ENCODE measurements at places on chromosomes 11 and 22.

GRCh38 chr11:66579017-66579606, 10.7 kb upstream of the CTSF start:
- peak; percentile 92 for DNase-seq

DNA sequence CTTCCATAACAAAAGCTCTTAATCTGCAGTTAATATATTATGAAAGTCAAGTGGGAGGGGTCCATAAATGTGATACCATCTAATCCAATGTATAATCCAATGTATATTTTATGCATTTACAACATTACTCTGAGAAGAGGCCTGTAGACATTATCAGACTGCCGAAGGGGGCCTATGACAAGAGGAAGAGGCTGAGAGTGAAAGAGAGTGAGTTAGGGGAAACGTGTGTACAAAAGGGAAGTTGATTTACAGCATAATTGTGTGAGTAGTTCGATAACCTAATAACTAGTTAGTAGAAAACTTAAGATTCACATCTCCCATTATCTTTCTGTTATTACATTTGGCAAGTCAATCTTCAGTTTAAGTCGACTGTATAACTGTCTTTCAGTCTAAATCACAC, 86.6 kb downstream of the DDX10 start:
- no peak for DNase-seq

DNA sequence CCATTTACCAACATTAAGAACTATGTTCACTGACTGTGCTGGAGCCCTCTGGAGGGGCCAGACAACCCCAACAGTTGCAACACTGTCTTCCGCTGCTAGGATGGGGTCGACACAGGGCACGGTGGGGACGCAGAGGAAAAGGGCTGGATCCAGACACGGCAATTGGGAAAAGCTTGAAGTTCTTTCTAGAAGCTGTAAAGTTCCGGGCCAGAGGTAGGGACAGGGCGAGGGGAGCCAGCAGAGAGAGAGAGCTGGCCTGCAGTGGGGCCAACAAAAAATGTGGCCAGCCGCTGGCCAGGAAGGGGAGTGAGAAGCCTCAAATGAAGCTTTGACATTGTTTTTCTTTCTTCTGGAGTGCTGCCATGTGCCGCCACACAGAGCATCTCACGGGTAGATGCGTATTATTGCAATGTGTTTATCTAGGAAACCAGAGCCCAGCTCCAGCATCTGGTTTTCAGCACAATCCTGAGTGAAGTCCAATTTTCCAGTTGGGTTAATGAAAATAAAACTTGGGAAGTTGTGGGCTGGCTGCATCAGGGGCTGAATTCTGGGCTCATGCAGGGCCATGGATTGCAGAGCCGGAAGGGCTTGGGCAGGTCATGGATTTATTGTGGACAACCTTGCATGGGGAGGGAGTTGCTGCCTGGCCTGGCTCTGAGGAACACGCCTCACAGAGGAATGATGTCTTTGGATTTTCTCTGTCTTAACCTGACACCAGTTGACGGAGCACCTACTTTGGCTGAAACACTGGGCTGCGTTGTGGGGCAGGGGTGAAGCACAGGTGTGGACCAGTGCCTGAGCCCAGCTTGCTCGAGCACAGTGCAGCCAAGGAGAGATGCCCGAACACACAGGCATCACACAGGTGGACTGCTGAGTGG, 67.6 kb upstream of the AMPD3 start:
- DNase-seq: peak; percentile 93

- DNase-seq: no peak
Measured at GRCh38 chr22:41338614-41339212, 37.4 kb downstream of the ZC3H7B start.

GRCh38 chr11:108871152-108871551, 206.3 kb downstream of the DDX10 start:
- peak; percentile 63 for DNase-seq

DNA sequence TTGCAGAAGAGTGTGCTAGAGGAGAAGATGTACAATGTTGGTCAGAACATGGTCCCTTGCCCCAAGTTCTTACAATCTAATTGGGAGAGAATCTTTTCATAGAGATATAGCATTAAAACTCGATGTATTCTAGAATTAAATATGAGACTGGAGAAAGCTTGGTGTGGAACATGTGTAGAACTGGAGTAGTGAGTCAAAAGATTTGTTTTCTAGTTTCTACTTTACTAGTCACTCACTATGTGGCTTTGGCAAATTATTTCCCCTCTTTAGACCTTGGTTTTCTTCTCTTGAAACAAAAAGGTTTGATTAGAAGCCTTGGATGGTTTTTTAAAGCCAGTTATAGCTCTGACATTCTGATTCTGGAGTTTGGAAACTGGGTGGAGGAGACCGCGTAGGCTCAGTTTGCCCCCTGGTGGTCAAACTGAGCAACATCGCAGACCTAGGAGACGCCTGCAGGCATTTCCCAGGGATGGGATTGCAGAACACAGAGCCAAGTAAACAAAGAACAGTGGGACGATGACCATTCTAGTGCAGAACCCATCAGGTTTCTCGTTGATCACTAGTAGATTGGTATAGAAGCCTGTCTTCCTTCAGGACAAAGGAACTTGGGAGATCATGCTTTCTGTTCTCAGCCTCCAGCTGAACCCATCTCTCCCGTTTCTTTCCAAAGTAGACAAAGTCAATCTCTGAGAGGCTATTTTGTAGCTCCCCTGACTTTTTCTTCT, 8.5 kb upstream of the CHRDL2 start:
- DNase-seq: peak; percentile 87

DNA sequence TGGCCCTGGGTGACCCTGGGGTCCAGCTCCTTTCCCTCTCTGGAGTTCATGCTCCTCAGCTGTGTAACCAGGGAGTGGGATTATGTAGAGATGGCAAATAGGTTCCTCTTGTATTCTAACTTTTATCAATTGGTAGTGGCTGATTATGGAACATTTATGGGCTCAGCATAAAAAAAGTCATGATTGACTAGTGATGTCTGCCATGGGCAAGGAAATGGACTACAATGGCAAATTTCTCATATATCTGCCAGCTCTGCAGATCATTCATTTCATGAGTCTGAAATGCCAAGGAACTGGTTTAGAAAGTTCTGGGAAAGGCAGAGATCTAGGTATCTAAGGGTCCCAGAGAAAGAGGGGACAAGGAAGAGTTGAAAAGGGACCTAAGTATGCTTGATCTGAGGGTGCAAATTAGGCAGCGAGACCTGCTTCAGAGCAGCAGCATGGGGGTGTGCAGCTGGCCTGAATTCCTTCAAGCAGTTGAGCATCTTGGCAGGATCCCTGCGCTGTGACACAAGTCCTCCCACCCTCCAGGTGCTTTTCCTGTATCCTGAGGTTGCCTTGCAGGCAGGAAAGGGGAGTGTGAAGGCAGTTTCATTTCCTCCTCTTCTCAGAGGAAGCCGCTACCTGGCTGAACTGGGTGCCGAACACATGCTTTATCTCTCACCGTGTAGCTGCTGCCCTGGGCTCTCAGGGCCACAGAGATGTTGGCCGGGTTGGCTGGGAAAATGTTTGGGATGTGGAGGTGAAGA, 10.4 kb downstream of the SLC15A3 start:
- DNase-seq: no peak

DNA sequence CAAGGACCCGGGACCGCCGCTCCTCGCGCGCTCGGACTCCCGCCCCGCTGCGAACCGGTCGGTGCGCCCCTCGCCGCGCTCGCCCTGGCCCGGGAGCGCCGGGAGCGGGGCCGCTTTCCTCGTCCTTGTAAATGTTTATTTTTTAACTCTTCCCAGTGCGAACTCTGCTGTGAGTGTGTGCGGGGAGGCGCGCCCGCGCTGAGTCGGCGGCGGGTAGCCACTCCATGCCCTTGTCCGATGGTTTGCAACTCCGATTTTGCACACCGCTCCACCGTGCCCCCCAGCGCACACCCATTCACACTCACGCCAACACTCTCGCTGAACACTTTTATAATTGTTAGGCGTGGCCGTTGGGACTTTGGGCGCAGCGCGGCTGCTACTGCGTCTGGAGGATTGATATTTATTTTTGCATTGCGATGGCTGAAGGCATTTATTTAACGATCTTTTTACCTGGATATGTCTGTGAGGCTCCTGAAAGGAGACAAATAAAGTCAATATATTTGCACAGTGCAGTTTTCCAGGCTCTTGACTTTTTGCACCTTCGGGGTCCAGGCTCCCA, 1.0 kb downstream of the C11orf96 start:
- peak; percentile 41 for DNase-seq

- DNase-seq: peak; percentile 68
Measured at GRCh38 chr22:29030618-29031226, 30.9 kb downstream of the C22orf31 start.

GRCh38 chr11:83132191-83132590, 24.7 kb upstream of the PCF11 start:
- DNase-seq: no peak

DNA sequence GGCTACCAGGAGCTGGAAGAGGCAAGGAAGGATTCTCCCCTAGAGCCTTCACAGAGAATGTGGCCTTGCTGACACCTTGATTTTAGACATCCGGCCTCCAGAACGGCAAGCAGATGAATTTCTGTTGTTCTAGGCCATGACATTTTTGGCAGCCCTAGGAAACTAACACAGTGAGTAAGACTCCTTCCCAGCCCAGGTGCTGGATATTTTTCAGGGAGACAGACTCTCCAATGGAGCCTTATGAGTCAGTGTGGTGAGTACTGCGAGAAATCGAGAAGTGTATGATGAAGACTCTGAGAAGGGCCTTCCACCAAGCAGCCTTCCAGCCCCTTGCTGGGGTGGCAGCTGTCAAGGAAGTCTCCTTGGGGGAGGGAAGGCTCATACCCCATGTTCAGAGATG, 114.4 kb downstream of the OSBP2 start:
- no peak for DNase-seq

- DNase-seq: no peak
Measured at GRCh38 chr11:17581732-17582053, 34.6 kb downstream of the OTOG start.

DNA sequence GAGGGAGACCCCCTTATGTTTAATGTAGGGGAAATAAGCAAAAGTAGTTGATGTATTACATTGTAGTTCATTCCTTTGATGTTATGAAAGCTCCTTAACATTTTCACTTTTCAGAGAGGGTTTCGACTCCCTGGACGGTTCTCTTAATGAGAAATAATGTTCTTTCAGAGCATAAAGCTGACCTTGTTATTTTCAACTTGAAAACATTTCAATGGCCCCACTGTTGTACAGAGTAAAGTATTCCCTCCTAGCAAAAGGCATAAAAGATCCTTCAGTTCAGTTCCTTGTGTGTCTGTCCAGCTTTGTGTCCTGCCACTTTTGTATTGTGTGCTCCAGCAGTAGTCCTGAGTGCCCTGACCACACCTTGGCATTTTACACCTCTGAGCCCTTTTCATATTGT, 63.9 kb downstream of the UVRAG start:
- DNase-seq: no peak

- DNase-seq: no peak
Measured at GRCh38 chr11:5713695-5714094, 22.6 kb upstream of the OR56B1 start.

DNA sequence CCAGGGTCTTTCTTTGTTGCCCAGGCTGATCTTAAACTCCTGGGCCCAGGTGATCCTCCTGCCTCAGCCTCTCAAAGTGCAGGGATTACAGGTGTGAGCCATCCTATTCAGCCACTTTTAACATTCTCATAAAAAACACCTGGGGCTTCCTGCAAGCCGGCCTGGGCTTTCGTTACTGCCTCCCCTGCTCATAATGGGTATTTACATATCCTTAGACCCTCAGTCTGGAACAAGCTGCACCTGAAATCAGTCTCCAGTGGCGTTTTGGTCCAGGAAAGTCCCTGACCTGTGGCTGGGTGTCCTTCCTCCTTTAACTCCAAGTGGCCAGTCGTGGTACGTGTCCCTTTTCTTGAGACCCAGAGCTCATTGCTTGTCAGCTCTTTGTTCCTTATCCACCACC, 320.7 kb downstream of the TMEM135 start:
- DNase-seq: no peak

- DNase-seq: no peak
Measured at GRCh38 chr11:118277312-118277711, 13.2 kb upstream of the MPZL2 start.

DNA sequence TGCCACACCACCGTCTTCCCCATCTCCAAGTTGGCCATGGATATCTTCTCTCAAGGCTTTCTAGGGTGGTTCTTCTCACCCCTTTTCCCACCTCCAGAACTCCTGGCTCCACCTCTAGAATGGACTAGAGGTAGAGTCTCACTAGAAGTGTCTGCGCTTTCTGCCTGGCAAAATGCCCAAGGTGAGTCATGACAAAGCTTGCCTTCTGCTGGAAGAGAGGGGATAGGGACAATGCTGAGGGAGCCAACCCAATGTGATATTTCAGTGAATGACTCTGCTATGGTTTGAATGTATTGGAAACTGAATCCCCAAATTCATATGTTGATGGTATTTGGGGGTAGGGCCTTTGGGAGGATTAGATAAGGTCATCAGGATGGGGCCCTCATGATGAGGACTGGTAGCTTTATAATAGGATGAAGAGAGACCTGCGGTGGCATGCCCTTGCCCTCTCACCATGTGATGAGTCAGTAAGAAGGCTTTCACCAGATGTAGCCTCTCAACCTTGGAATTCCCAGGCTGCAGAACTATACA, 4.1 kb upstream of the CD82 start:
- no peak for DNase-seq

DNA sequence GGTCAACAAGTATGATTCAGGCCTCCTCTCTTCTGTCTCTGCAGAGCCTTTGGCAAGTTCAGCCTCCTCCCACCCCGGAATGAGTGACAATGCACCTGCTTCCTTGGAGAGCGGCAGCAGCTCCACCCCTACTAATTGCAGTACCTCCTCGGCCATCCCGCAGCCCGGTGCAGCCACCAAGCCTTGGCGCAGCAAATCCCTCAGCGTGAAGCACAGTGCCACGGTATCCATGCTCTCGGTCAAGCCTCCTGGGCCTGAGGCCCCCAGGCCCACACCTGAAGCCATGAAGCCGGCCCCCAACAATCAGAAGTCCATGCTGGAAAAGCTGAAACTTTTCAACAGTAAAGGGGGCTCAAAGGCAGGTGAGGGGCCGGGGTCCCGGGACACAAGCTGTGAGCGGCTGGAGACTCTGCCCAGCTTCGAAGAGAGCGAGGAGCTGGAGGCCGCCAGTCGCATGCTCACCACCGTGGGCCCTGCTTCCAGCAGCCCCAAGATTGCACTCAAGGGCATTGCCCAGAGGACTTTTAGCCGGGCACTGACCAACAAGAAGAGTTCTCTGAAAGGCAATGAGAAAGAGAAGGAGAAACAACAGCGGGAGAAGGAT, 220.6 kb downstream of the NAV2 start:
- DNase-seq: no peak

GRCh38 chr11:28464252-28464867, 356.2 kb downstream of the METTL15 start:
- DNase-seq: peak; percentile 61

- no peak for DNase-seq
Measured at GRCh38 chr11:60155931-60156330, 27.0 kb downstream of the MS4A6A start.

DNA sequence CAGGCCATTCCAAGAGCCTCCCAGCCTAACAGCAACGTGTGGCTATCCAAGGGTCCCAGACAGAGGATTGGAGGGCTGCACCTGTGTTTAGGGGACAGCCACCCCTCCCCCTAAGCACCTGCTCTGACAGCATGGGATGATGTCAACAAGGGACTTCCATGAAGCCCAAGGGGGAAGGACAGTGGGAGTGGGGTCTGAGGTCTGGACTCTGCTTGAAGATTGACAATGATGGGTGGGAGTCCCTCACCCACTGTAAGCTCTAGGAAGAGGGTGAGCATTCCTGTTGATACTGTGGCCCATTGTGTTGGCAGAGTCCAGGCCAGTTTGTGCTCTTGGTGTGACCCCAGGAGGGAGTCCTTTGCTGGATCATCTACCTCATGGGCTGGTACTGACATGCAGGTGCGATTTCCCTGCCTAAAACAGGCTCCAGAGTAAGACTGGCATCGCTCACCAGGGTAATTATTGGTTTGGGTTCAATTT, 46.9 kb upstream of the TUB start:
- no peak for DNase-seq
